ENCODE measurements at places on chromosomes 3 and 15.
A peak's percentile ranks its signal among the peaks of the same experiment; 100 is the strongest.

- DNase-seq, result no peak
These were observed 39.4 kb upstream of the HACD2 start for GRCh38 chr3:123624302-123624701.

DNA sequence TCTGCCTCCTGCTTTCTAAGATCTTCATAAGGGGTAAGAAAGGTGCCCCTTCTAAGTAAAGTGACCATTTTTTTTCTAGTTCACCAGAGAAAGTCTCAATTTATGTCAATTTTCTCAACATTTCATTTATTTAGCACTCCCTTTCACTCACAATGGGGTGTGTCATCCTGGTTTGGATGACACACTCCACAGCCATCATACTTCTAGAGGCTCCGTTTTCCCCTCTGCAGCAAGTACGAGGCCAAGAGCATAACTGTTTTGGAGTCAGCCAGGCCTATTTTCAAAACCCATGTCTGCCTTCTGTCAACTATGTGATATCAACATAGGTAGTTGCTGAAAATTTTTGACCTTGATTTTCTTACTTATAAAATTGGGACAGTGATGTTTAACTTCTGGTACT, 703.2 kb downstream of the NLGN1 start:
- no peak for DNase-seq

- no peak for DNase-seq
These were observed 669.5 kb downstream of the SQOR start for GRCh38 chr15:46304321-46304720.

DNA sequence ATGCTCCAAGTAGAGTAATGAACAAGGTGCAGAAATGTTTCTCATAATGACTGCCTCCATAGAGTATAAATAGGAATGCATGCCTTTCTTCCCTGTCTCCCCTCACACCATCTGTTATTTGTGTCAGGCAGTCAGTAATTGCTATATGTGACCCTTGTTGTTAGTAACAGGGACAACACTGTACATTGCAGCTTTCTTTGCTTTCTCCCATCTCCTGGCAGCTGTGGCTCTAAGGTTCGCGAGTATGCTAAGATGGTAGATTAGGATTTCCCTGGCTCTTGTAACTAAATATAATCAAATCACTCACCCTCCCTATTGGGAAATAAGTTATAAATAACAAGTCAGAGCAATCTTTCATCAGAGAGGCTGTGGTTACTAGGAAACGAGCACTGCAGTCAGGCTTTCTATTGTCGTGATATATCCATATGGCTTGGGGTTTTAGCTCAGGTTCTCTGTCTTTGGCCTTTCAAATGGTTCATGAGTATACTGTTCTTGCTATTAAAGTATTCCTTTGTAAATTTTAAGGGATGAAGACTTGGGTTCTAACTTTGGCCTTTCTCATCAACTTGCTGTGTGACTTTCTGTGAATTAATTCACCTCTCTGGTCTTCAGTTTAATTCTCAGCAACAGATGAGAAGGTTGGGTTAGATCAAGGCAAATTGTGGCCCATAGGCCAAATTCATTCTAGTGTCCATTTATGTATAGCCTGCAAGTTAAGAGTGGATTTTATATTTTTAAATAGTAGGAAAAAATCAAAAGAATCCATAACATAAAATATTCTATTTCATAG, 8.1 kb upstream of the MINDY4B start:
- no peak for DNase-seq

GRCh38 chr3:63279005-63279841, 1.1 kb downstream of the SYNPR start:
- DNase-seq, result no peak

- DNase-seq, result no peak
These were observed 31.0 kb downstream of the ACAP2 start for GRCh38 chr3:195411836-195412235.

- no peak for DNase-seq
These were observed 147.1 kb downstream of the NSMCE3 start for GRCh38 chr15:29122506-29122905.

GRCh38 chr15:100002787-100003536, 269.7 kb upstream of the LYSMD4 start:
- DNase-seq, result no peak

- DNase-seq, result peak; percentile 49
These were observed 4.6 kb downstream of the TSC22D2 start for GRCh38 chr3:150412561-150413231.

- no peak for DNase-seq
These were observed 32.1 kb upstream of the TMEM207 start for GRCh38 chr3:190481779-190482178.

DNA sequence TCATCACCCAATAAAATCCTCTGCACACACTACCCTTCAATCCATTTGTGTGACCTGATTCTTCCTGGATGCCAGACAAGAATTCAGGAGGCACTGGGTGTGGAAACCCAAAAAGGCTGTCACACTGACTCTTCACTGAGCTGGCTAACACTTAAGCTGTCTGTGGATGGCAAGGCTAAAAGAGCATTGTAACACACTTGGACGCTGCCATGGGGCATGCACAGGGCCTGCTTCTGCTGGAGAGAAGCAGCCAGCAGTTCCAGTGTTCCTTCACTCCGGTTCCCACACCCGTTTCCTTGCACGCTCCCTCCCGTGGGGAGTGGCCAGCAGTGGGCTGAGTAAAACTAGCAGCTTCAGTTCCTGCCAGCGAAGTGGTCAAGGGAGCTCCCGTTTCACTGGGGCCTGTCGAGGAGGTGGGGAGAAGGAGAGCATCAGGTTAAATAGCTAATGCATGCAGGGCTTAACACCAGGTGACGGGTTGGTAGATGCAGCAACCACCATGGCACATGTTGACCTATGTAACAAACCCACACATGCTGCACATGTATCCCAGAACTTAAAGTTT, 737.1 kb downstream of the FHIT start:
- no peak for DNase-seq

GRCh38 chr15:48616216-48616615, 29.3 kb downstream of the FBN1 start:
- DNase-seq, result no peak

DNA sequence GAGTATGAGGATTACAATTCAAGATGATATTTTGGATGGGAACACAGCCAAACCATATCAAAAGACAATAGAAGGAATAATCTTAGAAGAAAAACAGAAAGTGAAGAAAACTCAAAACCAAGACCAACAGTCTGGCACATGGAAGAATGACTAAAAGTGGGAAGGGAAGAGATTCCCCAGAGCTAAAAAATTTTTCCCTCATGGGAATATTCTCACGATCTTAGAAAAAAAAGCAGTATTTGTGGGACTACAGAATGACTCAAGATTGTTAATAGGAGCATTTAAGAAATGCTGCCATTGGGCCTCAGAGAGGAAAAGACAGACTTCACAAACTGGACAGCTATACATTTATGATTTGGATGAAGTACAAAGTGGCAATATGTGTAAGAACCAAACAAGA, 18.3 kb downstream of the OSTN start:
- no peak for DNase-seq

GRCh38 chr3:51257870-51258269, 127.2 kb upstream of the MANF start:
- DNase-seq, result no peak

DNA sequence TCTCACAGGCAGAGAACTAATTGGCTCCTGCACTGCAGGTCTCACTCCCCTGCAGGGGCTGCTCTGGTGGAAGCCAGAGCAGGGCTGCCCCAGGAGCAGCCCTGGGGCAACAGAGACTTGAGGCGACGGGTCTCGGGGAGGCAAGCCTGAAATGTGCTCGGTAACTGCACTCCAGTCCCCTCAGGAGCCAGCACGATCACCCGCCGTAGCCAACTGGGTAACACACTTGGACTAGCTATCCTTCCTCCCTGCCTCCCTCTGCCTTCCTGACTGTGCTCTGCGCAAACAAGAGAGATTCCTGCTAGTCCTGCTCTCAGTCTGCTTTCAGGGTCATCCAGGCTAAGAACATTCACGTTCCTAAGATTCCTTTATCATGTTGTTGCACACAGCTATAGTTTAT, 140.7 kb upstream of the NSMCE3 start:
- no peak for DNase-seq

DNA sequence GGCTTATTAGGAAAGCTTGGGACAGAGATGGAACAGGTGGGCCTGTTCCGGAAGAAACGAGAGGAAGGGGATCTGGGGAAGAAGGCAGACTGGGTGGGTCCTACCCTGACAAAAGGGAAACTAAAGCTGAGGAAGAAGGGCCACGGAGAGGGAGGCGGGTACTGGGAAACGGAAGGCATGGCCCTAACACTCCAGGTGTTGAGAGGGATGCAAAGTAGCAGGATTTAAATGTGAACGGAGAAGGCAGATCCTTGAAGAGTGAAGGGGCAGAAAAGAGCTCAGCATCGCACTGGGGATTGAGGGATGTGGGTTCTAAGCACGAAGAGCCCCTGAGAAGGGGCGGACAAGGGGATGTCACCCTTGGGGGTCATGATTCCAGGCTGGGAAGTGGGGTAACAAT, 735 bp downstream of the STIMATE start:
- no peak for DNase-seq

GRCh38 chr3:150535204-150535603, 11.1 kb downstream of the SERP1 start:
- DNase-seq, result no peak

DNA sequence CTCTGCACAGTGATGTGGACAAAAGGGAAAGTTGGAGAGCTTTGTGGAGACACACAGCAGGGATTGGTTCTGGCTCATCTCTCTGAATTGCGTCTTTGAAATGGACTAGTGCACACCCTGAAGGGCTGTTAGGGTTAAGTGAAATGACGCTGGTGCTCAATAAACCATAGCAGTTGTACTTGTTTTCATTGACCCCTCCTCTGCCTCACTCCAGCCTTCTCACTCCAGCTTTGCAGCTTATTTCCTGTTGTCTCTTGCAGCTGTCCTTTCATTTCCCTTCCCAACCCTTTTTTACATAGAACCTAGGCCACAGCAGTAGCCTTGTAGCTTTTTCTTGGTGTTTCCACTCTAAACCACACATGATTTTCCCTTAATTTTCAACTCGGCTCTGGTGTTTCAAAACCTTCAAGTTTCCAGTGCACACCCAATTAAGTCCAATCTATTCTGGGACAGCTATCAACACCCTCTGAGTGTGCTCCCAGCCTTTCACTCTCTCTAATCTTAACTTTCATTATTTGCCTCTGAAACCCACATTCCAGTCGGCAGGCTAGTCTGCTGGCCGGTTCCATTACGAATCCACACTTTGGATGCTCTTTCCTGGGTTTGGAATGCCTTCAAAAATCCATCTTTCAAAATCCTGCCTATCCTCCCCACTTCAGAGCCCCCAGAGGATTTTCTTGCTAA, 6.4 kb downstream of the C3orf52 start:
- DNase-seq, result no peak

DNA sequence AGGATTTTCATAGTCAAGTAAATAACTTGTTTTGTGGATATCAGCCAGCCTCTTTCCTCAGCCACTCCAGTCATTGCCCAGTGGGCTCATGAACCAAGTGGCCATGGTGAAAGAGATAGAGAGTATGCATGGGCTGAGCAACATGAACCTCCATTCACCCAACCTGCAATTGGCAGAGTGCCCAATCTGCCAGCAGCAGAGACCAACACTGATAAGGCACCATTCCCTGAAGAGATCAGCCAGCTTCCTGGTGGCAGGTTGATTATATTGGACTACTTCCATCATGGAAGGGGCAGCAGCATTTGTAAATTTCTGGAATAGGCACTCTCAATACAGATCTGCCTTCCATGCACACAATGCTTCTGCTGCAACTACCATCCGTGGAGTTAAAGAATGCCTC, 10.3 kb upstream of the MCF2L2 start:
- DNase-seq, result no peak

GRCh38 chr3:87270908-87271700, 5.3 kb downstream of the POU1F1 start:
- no peak for DNase-seq

DNA sequence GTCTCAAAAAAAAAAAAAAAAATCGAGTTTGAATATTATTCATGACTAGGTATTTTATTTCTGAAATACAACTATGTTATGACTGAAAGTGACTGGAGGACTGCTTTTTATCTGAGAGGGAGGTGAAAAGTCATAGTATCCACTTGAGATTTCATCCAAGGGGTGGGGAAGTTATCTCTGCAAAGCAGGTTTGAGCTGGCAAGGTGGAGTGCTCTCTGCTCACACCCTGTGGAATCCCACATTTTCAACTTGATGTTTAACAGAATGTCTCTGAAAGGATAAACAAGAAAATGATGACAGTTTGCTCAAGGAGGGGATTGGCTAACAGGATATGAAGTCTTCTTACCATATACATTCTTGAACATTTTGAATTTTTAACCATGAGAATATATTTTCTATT, 27.3 kb upstream of the SEC62 start:
- no peak for DNase-seq

DNA sequence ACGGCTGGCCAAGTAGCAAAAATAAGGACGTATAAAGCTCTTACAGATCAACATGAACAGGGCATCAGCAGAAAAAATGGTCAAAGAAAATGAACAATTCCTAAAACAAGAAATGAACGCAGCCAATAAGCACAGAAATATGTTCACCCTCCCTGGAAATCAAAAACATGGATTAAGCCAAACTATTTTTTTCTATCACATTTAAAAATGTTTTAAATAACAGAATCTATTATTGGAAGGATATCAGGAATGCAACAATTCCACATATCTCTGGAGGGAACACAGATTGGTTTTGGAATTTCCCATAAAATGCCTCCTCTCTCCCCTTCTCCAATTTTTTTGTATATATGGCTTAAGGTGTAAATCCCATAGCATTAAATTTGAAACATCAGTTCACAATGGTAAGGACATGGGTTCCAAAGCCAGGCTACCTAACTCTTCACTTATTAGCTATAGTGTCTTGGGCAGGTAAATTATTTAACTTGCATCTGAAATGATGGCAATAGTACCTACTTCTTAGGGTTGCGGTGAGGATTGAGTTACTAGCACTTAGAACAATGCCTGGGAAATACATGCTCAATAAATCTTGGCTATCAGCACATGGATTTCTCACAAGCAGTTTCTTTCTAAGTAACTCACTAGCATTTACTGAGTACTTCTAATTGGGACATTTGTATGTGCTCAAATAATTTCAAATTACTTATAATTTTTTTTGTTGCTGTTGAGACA, 10.1 kb downstream of the UACA start:
- DNase-seq, result no peak

GRCh38 chr3:113354307-113354706, 87.0 kb downstream of the CFAP44 start:
- no peak for DNase-seq
